ENCODE measurements at places on chromosomes 12 and 14.

DNA sequence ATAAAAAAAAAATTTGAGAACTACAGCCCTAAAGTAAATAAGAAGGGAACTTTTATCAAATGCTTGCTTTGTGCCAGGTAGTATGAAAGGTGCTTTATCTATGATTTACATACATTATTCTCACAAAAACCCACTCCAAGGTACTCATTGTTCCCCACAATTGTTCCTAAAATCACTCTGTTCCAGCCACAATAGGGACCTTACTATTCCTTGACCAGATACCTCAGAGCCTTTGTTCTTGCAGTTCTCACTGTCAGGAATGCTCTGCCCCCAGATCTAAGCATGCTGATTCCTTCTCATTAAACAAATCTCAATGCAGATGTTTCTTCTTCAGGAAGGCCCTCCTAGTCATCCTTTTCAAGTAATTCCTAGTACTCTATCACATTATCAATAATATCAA is 60.2 kb downstream of the PPP1R12A start:
- no peak for DNase-seq

- DNase-seq = no peak
Measured at GRCh38 chr12:53096089-53096741, 1.3 kb upstream of the IGFBP6 start.

DNA sequence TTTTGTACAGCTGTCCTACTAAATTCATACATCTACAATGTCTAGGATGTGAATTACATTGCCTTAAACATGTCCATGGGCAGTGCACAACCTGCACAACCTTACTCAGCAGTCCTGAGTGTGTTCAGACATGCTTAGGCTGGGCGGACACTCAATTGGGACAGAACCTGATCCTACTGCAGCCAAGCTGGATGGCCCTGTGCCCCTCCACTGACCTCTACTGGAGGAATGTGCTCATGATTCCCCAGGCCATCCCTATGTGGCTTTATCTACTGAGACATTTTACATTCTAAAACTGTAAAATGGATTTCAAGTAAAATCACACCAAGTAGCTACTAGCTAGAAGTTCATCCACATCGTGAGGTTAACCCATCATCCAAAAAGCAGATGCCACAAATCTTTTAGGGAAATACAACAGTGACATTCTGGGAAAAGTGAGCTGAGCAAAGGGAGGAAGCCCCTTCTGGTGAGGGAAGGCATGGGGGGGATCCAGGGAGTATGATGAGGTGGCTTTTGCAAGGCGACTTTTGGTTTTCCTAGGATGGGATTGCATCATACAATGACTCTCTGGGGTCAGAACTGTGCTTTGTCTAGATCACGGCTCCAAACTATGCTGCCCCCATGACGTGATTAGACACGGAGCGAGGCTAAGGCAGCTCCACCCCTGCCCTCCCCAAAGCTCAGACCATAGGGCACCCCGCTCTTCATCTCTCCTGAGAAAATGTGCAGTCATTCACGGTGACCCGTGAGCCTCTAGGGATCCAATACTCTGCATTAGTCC is 911.7 kb upstream of the TMEM132C start:
- no peak for DNase-seq

GRCh38 chr14:92967346-92967926 is 44.5 kb downstream of the CHGA start:
- DNase-seq = no peak

DNA sequence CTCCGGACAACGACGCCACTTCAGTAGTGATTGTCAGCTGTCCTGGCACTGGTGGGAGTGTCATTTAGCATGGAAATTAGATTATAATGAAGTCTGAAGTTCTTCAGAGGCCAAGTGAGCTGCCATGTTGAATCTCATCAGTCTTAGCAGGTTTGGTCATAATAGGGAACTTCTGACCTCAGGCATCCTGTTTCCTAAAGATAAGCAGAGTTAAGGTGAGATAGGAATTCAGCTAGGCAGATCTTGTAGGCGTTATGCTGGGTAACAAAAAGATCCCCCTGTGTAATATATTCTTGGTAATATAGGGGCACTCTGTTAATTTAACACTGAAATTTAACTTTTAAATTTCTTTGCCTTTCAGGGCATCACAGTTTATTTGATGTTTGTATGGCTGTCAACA is 137.5 kb downstream of the CCDC91 start:
- DNase-seq = no peak

- DNase-seq = no peak
Measured at GRCh38 chr12:95443459-95443858, 30.5 kb upstream of the METAP2 start.

DNA sequence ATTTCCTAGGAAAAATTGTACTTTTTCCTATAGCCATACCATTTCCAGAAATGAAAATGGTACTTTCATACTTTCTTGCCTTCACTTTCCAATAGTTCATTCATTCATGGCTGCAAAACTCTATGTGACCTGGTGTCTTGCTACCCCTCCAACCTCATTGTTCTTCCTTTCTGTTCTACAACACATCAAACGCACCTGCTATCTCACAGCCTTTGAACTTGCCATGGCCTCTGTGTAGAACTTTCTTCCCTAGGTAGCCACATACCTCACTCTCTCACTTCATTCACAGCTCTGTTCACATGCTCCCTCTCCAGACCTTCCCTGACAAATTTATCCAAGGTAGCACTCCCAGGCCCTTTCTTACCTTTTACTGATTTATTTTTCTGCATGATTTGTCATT is 149.2 kb downstream of the DUSP6 start:
- no peak for DNase-seq

DNA sequence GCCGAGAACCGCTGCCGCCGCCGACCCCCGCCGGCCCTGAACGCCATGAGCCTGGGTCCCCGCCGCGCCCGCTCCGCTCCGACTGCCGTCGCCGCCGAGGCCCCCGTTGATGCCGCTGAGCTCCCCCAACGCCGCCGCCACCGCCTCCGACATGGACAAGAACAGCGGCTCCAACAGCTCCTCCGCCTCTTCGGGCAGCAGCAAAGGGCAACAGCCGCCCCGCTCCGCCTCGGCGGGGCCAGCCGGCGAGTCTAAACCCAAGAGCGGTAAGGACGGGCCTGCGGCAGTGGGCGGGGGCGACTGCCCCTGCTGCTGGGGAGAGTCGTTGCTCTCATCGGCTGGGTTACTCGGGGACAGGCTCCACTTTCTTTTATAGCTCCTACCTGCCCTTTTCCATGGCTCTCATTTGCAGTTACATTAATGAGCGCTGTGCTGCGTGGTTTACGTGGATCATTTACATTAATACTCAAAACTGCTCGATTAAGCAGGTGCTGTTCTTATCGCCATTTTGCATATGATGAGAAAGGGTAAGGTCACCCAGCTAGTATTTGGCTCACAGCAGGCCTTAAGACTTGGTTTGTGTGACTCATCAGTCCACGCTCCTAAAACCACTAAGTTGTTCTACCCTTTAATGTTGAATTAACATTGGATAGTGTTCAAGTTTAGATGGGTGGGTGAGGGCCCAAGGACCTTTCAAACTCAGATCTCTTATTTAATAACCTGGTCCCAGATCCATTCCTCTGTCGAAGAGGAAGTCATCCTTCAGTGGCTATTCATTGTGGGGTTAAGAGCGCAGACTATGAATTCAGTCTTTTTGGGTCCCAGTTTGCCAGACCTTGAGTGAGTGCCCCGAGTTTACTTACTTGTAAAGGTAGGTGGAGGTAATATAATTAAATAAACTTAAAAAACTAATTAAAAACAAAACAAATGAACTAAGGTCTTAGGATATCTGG is 823 bp downstream of the RNF10 start:
- DNase-seq = no peak

Data from SIG-M5 (cell line).